ENCODE measurements at places on chromosomes 11 and 22.

- DNase-seq, result no peak
Observed at GRCh38 chr11:7964261-7964660, 986 bp downstream of the NLRP10 start.

DNA sequence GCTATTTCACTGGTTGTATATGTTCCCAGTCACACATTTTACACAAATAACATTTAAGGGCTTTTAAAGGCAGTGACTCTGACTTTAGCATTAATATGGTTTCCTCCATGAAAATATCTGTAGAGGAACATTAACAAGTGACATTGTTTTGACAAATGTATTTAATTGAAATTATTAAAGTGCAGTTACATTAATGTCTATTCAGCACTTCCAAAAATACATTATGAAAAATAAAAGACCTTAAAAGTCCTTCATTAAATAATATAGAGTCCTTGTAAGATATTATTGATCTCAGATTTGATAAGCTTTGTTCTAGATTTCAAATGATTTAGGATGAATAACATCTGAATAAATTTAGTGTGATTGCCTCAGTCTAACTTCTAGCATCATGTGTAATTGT is 951.9 kb upstream of the CHORDC1 start:
- DNase-seq, result no peak

- DNase-seq, result no peak
Observed at GRCh38 chr11:61536676-61537270, 28.2 kb downstream of the LRRC10B start.

DNA sequence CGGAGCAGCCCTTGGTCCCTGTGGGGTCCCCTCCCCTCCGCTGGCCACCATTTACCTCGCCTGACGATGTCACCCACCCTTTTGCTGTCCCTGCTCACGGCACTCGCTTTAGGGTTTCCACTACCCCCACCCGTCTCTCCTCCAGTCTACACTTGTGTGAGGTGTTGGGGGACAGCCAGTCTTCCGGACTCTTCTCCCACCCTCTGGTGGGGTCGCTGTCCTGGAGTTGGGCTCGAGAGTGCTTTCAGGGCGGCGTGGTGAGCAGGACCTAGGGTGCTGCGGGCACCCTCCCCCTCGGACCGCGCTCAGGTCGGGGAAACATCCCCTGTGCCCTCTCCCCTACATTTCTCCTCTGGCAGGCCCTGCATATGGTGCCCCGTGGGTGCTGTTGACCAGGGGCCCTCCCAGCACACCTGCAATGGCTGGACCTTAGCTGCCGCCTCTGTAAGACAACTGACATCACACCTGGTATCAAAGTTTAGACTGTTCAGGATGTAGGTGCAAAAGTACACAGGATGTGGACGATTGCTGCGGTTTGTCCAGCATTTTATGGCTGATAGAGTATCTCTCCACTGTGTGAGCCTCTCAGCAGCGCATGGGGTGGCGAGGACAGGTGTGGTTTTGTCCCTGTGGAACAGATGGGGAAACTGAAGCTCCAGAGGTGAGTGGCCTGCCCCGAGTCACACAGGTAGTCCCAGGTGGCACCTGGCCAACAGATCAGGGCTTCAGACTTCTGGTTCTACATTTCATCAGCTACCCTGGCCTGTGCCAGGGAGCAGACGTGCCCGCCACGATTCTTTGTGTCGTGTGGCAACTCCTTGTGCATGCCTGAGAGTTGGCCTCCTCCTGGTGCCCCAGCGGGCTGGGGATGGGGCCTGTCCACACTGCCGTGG is 1.2 kb downstream of the GRK2 start:
- peak; percentile 62 for DNase-seq

DNA sequence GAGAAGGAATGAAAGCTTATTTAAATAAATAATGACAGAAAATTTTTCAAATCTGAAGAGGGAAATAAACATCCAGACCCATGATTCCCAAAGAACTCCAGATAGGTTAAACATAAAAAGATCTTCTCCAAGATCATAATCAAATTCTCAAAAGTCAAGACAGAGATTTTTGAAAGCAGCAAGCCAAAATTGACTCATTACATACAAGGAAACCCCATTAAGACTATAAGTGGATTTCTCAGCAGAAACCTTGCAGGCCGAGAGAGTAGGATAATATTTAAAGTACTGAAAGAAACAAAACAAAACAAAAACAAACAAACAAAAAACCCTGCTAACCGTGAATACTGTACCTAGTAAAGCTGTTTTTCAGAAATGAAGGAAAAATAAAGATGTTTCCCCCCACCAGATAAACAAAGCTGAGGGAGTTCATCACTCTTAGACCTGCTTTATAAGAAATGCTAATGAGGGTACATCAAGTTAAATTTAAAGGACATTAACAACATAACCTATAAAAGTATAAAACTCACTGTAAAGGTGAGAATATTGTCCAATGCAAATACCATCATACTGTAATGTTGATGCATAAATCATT is 412.2 kb downstream of the INSC start:
- no peak for DNase-seq

- no peak for DNase-seq
Observed at GRCh38 chr11:116431842-116432241, 340.9 kb downstream of the BUD13 start.

- no peak for DNase-seq
Observed at GRCh38 chr11:40877256-40877655, 582.2 kb downstream of the LRRC4C start.

Measured in activated T-cell treated with anti-CD3 and anti-CD28 coated beads, Interleukin-2, amount 50 U/mL, for 24 hours (primary cell).